T-helper 22 cell (primary cell): ENCODE measurements at places on chromosomes 11 and 22.

DNA sequence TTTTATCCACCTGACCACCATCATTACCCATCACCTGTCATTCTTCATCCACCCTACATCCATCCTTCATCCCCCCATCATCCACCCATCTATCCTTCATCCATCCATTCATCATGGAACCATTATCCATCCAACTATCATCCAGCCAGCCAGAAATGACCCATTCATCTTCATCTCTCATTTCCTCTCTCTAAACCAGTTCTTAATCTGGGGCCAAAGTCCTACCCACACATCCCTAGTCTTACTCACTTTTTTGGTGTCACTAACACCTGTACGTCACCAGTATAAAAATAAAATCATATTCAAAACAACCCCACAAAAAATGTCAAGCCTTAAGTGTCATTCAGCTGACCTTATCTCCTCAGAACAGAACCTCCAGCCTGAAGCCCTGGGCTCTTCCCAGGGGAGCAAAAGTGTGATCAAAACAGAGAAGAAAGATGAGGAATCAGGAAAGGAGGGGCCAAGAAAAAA is 12.3 kb downstream of the SPI1 start:
- DNase-seq = no peak

GRCh38 chr11:45848654-45849081 is 1.4 kb downstream of the CRY2 start:
- DNase-seq = no peak

DNA sequence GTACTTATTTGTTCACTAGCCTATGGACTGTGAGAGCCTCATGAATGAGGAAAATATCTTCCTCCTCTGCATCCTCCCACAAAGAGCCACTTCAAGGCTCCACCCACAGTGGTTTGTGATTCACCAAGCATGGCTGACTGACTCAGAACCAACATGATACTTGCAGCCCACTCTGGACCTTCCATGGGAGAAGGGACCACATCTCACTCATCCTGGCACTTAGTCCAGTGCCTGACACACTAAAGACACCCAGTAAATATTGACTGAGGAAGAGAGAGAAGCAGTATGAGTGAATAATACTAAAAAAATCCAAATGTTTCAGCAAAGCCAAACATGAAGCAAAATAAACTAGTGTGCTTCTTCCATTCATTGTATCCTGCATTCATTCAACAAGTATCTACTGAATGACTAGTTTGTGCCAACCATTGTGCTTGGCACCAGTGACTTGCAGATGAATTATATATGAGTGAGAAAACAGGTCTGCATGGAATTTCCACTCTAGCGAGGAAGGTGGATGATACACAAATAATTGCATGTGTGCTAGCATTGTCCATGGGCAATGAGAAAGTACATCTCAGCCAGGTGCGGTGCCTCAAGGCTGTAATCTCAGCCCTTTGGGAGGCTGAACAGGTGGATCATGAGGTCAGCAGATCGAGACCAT is 54.9 kb upstream of the BLID start:
- DNase-seq = no peak

DNA sequence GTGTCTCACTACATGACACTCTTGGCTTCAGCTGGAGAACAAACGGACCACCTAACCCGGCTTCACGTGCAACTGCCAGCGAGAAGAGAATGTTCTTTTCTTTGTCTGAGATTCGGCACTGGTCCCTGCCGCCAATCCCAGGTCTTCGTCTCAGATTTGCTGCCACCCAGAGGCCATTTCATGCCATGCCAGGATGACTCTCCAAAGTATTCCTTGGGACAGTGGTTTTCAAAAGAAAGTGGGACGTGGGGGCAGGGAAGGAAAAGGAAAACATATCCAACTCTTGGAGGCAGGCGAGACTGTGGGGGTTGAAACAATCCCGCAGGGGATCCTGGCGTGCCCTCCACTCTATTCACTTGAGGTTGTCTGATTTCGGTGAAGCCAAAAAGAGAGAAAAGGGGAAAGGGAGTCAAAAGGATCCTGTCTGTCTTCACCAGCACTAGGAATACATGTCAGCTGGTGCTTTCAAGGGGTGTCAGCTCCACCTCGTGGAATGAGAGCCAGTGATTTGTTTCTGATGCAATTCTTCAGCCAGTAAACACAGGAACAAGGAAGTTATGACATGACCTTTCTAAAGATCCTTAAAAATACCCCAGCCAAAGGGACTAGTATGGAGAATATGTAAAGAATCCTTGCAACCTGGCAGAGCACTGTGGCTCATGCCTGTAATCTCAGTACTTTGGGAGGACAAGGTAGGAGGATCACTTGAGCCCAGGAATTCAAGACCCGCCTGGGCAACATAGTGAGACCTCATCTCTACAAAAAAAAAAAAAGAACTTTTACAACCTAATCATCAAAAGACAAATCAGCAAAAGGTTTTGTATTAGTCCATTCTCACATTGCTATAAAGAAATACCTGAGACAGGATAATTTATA is 41.0 kb upstream of the APLNR start:
- DNase-seq = no peak

DNA sequence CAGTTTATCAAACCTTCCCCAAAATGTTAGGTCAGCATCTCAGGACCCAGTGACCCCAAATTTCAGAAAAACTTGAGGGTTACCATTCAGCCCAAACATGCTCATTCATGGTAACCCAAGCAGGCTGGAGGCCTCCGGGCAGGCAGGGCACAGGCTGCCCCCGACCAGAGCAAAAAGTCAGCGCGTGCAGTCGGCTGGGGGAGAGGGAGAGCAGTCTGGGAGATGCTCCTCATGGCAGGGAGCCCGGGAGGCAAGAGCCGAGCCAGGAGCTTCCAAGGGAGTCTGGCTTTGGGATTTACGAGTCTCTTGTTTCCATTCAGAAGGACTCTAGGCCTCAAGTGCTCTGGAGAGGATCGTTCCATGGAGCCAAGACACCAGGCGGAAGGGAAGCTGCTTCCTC is 45.7 kb downstream of the RPUSD4 start:
- DNase-seq = no peak

DNA sequence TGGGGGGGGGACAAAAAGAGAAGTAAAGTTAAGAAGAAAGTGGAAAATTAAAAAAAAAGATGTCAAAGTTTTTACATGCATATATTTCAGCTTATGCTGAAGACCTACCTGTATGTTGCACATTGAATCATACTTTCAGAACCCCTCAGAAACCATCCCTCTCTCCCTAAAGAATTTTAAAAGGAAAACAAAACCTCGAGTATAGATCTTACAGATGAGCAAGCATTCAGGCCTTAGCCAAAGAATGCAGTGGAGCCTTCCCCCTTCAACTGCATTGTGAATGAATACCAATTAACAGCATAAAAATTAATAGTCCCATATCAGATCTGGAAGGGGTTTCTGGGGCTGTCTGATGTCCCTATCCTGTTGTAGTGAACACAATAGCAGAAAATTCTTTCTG is 16.3 kb downstream of the KDELR3 start:
- no peak for DNase-seq

GRCh38 chr22:46931881-46932280 is 169.4 kb downstream of the TBC1D22A start:
- DNase-seq = no peak

DNA sequence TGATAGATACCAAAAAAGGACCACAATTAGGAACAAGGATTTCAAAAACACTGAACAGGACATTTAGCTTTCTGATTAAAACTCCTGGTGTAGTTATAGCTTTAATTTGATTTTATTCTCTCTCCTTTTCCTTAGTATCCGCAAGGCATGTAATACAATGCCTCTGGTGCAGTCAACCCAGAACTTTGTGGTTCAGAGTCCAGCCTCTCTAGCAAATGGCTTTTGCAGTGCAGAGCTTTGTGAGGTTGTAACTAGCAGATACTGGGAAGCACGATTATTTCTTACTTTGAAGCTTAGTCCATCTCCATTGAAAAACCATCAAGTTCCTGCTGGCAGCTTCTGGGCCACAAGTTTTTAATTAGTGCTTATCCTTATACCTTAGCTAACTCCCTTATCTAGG is 79.8 kb downstream of the GRIA4 start:
- DNase-seq = no peak

- no peak for DNase-seq
These were observed 14.4 kb upstream of the ST3GAL4 start for GRCh38 chr11:126340960-126341606.

DNA sequence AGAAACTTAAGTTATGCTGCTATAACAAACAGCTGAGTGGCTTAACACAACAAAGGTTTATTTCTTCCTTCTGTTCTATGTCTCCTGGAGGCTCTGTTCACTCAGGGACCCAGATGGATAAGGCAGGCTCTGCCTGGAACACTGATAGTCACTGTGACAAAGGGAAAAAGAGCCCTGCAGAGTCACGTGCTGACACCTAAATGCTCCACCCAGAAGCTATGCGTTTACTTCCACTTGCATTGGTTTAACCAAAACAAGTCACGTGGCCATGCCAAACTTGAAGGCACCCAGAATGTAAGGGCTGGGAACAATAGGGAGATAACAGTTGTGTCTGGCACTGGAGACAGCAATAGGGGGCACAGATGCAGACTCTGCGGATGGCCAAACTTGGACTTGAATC is 3.4 kb upstream of the MS4A15 start:
- no peak for DNase-seq

DNA sequence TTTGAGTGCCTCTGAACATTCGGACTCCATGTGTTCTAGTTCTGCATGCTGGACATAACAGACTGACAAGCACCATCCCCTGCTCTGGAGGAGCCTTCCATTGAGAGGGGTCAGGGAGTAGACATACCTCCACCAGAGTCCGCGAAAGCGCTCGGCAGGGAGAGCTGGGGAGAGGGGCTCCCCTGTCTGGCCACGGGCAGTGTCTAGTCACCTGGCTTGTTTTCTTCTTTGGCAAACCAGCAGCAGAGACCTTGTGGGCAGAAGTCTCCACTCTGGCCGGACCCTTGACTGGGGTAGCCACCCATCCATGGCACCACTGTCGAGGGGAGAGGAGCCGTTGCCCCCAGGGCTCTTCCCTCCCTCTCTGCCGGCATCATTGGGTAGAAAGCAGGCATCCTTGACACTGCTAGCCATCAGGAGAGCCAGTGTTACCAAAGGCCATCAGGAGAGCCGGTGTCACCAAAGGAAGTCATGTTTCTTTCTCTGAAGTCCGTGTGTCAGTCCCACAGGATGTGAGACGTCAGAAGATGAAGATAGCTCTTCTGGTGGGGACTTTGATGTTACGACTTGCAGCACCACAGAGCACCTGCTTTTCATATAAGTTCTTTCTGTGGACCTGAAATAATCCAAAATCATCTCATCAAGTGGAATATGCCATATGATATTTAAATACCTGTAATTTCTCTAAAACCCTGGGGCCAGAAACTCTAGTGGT is 305.6 kb downstream of the TBC1D22A start:
- no peak for DNase-seq
